MCF 10A (cell line): ENCODE measurements at places on chromosomes 1 and 21.

DNA sequence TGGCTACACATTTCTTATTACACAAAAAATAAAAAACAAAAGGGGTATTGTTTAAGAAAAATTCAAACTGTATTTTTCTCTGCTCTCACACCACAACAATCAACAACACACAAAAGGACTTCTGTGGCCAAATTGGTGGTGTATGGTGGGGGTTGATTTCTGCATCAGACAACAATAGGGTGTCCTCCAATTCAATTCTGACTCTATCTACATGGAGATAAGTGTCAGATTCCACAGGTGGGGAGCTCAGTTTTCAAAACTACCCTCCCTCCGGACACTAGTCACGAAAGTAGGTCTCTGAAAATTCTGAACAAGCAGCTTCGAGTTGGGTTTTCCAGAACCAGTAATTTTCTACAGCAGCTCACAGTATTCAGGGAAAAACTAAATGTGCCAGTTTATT is 744.9 kb upstream of the NCAM2 start:
- DNase-seq: no peak

DNA sequence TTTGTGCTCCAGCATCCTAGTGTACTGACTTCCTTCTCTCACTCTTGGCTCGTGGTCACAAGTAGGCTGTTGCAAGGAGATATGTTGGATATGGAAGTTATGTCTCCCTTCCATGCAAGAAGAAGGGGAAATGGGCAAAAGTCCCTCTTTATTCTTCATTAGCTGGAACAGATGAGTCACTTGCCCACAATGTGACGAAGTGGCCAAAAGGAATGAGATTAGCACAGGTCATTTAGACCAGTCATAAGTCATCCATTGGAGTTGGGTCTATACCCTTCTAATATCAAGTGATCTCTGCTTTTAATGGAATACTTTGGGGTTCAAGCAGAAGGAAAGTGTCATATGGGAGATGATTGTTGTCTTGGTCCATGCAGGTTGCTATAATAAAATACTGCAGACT is 91.2 kb upstream of the NGF start:
- peak; percentile 31 for DNase-seq

DNA sequence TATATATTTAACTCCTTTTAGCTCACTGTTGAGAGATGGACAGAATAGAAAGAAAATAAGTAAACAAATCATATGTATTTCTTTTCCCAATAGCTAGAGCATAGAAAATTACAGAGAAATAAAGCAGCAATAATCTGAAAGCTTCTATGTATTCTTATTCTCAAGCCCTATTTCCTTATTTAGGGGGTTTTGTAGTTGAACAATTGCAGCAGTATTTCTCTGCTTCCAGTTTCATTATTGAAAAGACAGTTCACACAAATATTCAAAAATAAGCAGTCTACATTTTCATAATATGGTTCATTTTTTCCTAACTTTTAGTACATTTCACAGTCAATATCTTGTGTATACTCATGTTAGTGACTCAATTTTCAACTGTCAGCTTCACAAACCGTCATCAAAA is 638.2 kb downstream of the MRPL39 start:
- DNase-seq: no peak

GRCh38 chr1:214044438-214045214 is 56.9 kb downstream of the PROX1 start:
- no peak for DNase-seq

- no peak for DNase-seq
Measured at GRCh38 chr1:29120947-29121485, 2.7 kb downstream of the TMEM200B start.

- DNase-seq: no peak
Measured at GRCh38 chr1:80751204-80751603, 1049.5 kb upstream of the ADGRL2 start.
